NCI-H1694 (cell line): ENCODE measurements at places on chromosomes 1 and 21.

GRCh38 chr1:166977951-166978350, 2.6 kb upstream of the ILDR2 start:
- no peak for DNase-seq

GRCh38 chr1:231950331-231951128, 323.9 kb downstream of the DISC1 start:
- no peak for DNase-seq

DNA sequence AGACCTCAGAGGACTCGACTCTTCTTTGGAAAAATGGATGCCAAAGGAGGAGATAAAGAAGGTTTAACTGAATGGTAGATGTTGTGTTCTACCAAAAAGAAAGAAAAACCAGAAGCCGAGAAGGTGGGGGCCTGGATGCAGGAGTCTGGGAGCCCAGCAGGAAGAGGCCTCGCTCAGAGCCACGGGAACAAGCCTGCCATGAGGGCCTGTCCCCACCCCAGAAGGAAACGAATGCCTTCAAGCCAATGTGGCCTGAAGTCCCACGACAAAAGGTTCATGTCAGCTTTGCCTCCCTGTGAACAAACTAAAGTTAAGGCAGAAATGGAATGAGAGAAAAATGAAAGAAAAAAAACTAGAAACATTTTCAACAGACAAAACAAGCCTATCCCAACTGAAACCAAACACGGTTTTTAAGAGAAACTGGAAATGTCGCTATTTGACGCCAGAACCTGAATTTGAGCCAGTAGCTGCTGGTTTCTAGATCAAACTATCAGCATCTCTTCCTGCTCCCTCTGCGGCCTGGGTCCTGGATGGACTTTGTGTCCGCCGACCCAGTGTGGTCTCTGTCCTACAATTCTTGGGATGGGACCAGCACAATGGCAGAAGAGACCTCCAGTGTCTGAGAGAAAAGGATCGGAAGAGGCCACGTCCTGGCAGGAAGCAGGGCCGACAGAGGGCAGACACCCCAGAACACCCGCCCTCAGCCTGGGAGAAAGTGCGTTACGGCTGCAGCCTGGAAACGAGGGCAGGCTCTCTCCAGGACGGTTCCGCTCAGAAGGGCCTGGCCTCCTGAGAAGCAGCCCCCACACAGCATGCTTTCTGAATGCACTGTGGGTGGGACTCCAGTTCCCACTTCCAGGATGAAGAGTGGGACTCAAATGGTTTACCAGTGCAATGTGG, 35.2 kb downstream of the SLC45A1 start:
- no peak for DNase-seq

- no peak for DNase-seq
Observed at GRCh38 chr1:53110370-53111072, 31.9 kb downstream of the SLC1A7 start.

GRCh38 chr1:213256438-213257087, 205.5 kb downstream of the RPS6KC1 start:
- no peak for DNase-seq

- DNase-seq: no peak
Observed at GRCh38 chr1:89287181-89288050, 14.8 kb upstream of the GBP5 start.

- DNase-seq: peak; percentile 17
Observed at GRCh38 chr1:8844501-8845006, 27.1 kb upstream of the RERE start.

GRCh38 chr1:165114022-165114888, 242.3 kb downstream of the LMX1A start:
- DNase-seq: peak; percentile 98

- DNase-seq: no peak
Observed at GRCh38 chr1:71345491-71345890, 264.7 kb upstream of the ZRANB2 start.

DNA sequence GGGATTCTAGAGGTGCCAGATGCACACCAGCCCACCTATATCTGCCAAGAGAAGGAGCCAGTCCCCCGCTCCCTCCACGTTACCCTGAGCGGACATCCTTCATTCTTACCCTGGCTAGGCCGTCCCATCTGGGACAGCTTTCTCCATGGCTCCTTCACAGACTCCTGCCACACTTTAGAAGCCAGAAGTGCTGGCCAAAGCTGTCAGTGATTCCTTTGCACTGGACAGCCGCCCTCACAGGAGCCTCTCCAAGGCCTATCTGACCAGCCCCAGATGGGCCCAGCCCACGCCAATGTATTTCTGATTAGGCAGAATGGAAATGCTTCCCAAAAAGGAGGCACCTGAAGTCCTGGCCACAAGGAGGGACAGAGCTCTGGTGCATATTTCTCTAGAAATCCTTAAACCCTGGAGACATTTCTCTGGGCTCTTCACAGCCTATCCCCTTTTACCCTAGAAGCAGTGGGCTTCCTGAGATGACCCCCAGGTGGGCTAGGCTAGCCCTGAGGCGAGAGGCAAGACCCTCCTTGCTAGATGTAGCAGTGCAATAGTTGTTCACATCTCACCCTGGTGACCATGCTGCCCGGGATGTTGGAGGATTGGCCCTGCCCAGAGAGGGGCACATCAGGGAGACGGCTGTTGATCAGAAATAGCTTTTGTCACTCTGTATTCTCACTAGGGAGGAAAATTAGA, 44.1 kb downstream of the RASSF5 start:
- no peak for DNase-seq

DNA sequence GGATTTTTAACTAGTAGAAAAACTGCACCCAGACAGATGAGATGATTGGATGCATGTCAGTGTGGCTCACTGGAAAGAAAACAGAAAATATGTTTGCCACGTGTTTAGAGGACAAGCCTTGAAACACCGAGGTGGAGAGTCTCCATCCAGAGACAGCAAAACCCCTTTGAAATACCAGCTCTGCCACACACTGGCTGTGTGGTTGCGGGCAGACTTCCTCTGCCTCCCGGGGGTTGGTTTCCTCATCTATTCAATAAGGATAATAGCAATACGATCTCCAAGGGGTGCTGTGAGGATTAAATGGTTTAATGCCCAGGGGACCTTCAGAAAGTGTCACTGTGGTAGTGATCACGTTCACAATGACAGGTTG, 67.2 kb upstream of the PARP1 start:
- DNase-seq: no peak
